ENCODE measurements at places on chromosomes 2 and 18.
A peak's percentile ranks its signal among the peaks of the same experiment; 100 is the strongest.

DNA sequence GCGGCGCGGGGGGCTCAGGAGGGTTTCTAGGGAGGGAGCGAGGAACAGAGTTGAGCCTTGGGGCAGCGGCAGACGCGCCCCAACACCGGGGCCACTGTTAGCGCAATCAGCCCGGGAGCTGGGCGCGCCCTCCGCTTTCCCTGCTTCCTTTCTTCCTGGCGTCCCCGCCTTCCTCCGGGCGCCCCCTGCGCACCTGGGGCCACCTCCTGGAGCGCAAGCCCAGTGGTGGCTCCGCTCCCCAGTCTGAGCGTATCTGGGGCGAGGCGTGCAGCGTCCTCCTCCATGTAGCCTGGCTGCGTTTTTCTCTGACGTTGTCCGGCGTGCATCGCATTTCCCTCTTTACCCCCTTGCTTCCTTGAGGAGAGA lies 5.2 kb downstream of the PROC start:
- DNase-seq: peak; percentile 80

DNA sequence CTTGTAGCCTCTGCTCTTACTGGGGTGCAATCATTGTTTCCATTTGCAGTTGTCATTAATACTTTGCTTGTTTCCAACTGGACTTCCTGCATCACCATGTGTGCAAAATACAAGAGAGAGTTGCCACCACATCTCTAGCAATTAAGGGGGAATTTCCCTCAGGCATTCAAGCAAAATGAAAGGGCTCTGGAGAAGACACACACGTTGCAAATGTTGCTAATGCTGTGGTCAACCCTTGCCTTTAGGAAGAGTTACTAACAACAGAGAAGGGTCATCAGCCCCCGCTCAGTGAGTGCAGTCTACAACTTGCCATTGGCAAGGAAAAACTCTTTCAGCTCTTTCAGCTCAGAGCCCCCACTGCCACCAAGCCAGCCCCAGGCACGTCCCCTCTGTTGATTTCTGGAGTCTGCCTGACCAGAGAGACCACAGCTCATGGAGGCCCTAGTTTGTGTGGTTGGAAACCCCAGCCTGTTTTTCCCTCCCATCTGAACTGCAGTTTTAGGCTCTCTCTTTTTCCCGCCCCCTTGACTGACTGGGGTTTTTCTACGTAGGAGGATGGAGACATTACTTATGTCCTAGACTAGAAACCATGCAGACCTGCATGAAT lies 25.9 kb upstream of the GPR45 start:
- no peak for DNase-seq

DNA sequence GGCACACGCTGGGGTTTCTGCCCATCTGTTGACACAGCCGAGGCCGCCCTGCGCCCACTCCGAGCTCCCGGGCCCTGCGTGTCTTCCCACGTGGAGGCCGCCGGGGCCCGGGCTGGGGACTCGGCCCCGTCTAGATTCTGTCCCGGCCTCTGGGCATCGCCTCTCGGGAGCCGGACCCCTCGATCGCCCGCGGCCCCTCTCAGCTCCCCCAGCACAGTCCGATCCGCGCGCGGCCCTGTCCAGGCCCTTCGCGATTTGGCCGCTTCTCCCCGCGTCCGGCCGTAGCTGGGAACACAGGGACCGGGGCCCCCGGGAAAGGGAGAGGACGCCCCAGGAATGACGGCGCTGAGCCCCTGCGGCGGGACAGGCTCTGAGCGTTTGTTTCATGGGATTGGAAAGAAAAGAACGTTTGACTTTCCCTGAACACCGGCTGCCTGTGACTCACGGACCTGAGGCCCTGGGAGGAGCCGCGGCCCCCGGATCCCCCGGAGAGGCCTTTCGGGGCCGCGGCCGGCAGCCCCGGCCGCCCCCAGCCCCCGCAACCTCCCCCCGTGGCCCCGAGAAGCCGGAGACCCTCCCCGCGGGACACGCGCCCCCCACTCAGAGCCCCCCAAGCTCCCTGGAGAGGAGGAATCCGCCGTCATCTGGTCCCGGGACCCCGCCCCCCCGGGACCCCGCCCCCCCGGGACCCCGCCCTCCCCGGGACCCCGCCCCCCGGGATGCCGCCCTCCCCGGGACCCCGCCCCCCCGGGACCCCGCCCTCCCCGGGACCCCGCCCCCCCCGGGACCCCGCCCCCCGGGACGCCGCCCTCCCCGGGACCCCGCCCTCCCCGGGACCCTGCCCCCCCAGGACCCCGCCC lies 62.7 kb upstream of the CTDP1 start:
- no peak for DNase-seq

DNA sequence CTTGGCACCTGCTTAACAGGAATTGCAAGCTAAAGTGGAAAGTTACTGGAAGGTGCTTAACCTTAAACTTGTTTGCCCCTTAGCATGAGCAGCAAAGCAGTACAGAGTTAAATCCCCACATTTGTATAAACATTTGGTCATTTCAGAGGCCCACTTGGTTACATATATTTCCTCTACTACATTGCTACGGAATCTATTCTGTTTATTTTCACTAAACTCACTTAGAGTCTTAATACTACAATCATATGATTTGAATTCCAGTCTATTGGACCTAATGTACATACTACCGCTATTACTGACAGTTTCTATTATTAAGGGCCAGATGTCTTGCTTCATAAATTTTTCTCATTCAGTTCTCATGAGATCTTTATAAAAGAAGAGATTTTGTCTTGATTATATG lies 1294.0 kb downstream of the LRP1B start:
- no peak for DNase-seq

DNA sequence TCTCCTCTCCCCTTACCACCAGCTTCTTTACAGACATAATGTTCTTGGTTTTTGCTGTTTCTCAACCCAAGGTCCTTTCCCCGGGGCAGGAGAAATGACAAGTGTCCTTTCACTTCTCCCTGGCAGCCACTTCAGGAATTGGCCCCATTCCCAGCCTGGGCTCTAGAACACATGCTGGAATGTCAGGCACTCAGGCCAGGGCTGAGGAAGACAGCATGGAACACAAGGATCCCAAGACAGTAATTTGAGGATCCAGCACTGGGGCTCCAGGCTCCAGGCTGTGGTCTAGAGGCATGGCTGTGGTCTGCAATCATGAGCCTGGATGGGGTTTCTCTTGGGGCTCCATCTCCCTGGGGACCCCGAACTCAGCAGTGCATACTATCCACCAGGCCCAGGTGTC lies 201.4 kb downstream of the CELF4 start:
- no peak for DNase-seq

DNA sequence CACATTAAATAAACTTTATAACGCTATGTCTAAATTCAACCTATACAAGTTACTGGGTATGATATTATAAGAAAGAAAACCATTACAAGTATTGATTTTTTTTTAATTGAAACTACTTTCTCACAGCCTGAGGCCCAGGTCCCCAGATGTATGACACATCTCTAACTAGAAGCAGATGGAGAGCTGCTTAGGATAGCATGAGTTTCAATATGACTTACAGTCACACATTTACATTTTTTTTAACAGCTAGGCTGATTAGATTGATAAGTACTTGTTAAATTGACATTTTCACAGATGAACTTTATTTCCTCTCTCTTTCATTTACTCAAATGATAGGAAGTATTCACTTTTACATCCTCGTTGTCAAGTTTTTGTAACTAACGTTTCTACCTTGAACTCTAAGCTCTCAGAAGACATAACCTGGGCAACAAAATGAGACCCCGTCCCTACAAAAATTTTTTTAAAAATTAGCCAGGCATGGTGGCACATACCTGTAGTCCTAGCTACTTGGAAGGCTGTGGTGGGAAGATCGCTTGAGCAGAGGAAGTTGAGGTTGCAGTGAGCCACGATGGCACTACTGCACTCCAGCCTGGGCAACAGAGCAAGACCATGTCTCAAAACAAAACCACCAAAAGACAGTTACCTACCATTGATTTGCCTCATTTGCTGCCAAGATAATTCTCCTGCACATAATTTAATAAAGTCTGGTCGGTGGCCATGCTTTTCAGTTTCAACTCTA lies 52.4 kb downstream of the STK39 start:
- DNase-seq: no peak

Measured in NCI-H1417 (cell line).